LHCN-M2 (cell line): ENCODE measurements at places on chromosomes 5 and 9. TPM values are rescaled to one million over a fixed set of nuclear protein-coding genes. Genes with fewer than 3 reads are reported as not detected.

GRCh38 chr9:115988701-115989100, 164.9 kb upstream of the PAPPA start:
- no peak for DNase-seq

DNA sequence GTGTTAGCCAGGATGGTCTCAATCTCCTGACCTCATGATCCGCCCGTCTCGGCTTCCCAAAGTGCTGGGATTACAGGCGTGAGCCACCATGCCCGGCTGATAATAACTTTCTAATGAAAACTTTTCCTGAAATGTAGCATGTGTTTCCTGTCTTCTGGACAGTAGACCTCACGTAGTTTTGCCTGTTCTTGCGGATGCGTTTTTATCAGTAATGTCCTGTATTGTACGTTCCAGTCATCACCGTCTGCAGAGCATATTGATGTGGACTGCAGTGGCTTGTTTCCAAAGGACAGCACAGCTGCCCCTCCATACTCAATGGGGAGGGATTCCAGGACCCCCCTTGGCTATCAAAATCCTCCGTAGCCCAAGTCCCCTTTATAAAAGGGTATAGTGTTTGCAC, 12.8 kb downstream of the EXOC3 start:
- no peak for DNase-seq

DNA sequence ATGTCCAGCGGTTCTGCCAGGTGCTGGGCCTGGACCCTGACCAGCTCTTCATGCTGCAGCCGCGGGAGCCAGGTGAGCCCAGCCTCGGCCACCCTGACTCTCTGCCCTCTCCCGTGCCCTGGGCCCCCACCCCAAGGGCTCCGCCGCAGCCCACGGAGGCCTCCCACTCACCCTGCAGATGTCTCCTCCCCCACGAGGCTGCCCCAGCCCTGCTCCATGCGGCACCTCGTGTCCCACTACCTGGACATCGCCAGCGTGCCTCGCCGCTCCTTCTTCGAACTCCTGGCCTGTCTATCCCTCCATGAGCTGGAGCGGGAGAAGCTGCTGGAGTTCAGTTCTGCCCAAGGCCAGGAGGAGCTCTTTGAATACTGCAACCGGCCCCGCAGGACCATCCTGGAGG, 7.4 kb downstream of the RNF208 start:
- no peak for DNase-seq

DNA sequence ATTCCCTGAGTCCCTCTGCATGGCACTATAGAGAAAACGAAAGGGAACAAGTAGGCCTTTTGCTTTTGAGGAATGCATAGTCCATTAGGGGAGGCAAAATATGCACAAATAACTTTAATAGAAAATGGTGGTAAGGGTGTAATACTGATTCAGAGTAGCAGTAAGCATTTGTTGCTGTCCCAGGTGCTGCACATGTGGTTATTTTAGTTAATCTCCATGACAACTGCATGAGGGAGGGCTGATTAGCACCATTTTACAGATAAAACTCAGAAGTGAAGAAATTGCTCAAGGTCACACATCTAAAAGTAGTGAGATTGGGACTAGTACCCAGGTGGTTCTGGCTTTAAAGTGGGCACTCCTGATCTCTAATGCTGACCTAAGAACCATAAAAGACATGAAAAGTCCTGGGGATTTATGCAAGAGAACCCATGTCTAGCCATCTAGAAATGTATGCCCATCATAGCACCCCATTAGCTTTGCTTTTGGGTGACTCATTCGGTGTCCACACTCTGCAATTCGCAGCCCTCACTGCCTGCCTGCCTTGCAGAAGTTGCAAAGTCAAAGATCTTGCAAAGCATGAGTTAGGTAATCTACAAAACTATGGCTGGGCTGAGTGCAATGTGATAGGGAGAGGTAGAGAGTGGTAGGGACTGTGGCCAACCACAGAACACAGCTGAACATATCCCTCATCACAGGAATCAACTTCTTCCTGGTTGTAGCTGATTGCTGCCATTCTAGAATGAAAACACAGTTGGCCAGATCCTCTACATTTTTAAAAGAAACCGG, 195.2 kb downstream of the PTTG1 start:
- DNase-seq, result no peak

The C7 gene
- total RNA-seq, result not detected in 2 replicates

DNA sequence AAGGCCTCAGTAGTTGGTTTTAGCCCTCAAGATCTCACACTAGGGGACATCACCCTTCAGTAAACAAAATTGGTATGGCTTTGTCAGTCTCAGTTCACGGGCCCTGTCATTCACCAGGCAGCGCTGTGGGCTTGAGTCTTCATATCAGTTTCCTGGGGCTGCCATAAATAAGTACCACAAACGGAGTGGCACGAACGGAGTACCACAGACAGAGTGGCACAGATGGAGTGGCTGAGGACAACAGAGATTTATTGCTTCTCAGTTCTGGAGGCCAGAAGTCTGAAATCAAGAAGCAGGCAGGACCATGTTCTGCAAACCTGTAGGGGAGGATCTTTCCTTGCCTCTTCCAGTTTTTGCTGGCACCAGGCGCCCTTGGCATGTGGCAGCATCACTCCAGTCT, 37.5 kb downstream of the DYNC2I2 start:
- no peak for DNase-seq

The CLIC3 gene
- total RNA-seq, result 0.52 TPM in 1 of 2 replicates, not detected in the other

The OR13C2 gene
- total RNA-seq, result not detected in 2 replicates

DNA sequence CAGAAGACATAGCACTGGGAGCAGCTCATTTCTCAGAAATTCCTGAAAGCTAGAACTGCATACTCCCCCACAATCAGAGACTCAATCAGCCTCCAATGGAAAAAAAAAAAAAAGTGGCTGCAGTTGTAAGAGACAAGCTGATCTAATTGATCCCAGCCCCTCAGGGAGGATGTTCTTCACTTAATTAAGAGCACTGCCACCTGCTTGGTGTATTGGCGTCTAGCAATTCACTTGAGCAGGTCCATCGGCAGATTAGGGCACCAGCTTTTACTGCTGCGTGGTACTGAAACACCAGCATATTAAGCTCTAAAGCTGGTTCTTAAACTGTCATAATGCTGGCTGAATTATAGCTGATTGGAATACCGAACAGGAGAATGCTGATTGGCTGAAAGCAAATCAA, 1890.1 kb upstream of the WWC1 start:
- DNase-seq, result no peak

DNA sequence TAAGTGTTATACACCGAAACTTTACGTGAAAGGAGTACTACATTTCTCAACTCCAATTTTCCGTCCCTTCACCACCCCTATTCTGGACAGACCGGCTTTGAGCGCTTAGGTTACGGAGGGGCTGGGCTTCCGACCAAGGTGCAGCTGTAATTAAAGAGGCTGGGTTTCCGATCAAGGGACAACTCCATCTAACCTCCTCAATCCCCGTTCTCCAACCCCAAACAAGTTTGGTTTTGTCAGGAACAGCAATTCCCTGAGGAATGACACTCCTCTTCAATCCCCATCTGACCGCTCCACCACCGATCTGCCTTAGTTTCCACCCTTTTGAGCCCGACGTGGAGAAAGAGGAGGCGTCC, 577 bp downstream of the TUT7 start:
- no peak for DNase-seq

The NUTM2G gene
- not detected in 2 replicates for total RNA-seq

DNA sequence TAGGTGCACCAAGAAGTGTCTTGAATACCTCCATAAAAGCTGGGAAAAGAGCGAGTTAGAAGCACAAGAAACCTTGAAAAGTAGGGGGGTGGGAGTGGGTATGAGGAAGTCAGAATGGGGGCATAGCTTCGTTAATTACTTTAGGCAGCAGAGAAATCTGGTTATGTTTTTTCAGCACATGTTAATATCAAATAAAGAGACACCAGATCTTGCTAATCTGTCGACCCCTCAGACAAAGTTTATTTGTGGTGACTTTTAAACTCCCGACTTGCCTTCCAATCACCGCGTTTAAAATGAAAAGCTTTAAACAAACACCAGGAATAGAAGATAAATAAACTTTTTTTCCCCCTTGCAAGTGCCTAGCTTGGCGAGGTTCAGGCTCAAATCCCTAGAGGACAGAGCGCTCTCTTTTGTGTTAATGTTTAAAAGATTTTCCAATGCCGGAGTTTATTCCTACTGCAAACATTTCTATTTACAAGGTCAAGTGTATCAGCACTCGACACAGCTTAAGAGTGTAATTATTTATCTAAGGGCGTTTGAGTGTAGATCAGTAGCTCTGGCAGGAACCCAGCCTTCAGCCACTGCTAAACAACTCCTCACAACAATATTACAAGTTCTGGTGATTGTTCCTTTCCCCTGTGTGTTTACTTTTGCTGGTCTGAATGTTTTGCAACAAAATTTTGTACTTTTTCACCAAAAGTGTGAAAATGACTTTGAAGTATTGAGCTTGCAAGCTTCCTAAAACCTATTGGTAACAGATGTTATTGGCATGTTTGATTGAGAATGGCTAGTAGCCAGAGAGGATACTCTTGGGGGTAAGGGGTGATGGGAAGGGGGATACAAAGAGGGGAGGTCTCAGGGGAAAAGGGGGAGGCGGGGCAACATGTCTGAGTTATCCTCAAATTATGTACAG, 3.8 kb downstream of the GAS1 start:
- peak; percentile 59 for DNase-seq

The PRLR gene
- total RNA-seq, result 0.75 and 1.2 TPM in 2 replicates

- peak; percentile 91 for DNase-seq
These were observed 119.8 kb downstream of the SSBP2 start for GRCh38 chr5:81631124-81631523.

GRCh38 chr9:278651-279050, 64.0 kb downstream of the DOCK8 start:
- no peak for DNase-seq

DNA sequence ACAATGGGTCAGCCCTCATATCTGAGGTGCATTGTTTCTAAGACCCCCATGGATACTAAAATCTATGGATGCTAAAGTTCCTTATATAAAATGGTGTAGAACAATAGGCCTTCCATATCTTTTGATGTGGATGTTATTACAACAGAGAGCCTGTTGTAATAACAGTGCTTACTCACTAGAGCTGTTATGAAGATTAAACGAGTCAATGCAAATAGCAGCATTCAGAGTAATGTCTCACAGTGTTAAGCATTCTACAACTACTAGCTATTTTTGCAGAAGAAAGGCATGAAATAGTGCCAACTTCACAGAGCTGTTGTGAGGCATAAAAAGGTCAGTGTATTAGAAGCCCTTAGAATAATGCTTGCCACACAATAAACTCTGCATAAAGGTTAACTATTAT, 13.0 kb downstream of the CHSY3 start:
- DNase-seq, result no peak

DNA sequence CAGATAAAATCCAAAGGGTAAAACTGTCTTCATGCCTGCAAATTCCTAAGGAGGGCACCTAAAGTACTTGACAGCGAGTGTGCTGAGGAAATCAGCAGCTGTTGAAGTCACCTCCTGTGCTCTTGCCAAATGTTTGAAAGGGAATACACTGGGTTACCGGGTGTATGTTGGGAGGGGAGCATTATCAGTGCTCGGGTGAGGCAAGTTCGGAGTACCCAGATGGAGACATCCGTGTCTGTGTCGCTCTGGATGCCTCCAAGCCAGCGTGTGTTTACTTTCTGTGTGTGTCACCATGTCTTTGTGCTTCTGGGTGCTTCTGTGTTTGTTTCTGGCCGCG, 727 bp upstream of the ADRB2 start:
- peak; percentile 65 for DNase-seq

DNA sequence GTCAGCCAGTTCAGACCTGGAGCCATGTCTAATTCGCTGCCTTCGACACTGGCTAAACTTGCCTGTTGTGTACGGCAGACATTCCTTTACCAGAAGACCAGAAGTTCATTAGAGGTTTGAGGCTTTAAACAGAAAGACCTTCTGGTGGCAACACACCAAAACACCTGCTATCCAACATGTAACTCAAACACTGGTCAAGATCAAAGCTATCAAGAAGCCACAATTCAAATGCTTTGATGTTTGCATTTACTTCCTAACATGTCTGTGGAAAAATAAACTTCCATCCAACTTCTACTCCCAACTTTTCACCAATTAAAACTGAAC, 91.0 kb upstream of the RETREG1 start:
- DNase-seq, result no peak

The HEMGN gene
- not detected in 2 replicates for total RNA-seq

The CATSPER3 gene
- total RNA-seq, result 0.11 TPM in 1 of 2 replicates, not detected in the other

The RASA1 gene
- total RNA-seq, result 75.9 and 93.4 TPM in 2 replicates

DNA sequence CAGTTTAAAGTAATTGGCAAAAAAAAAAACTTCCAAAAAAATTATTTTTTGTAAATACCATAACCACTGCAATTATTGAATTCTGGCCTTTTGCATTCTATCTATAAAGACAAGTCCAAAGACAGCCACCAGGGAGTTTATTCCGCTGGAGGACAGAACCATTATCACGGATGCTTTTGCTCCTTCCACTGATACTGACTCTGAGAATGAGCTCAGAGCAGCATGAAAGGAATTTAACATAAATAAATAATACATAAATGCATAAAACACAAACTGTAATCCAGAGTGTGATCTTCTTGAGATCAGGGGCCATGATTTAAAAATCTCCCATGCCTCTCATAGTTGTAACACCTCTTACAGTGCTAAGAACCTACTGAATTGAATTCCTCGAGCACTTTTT, 264.8 kb downstream of the ARRDC3 start:
- no peak for DNase-seq

The GPR151 gene
- total RNA-seq, result not detected in 2 replicates

DNA sequence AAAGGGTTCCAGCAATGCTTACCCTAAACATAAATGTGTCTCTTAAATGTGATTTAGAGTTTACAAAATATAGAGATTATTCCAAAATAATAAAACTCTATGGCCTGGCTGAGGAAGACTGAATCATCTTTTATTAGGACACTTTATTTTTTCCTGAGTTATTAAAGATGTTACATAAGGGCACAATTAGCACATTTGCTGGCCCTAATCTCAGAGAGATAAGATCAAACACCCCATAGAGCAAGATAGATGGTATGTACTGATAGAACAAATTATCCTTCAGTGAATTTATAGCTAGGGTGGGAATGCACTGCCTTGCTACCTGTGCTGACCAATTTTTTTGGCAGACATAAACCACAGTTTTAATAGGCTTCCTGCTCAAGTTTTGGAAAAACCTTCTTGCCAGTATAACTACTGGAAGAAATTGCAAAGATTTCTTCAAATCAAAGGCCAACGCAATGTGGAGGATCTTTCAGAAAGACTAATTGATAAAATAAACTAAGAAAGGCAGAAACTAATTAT, 367.1 kb upstream of the MPDZ start:
- no peak for DNase-seq

- DNase-seq, result no peak
These were observed 48.2 kb upstream of the ENTREP1 start for GRCh38 chr9:69276775-69277174.

The GCNT1 gene
- total RNA-seq, result 15.4 and 18.7 TPM in 2 replicates

DNA sequence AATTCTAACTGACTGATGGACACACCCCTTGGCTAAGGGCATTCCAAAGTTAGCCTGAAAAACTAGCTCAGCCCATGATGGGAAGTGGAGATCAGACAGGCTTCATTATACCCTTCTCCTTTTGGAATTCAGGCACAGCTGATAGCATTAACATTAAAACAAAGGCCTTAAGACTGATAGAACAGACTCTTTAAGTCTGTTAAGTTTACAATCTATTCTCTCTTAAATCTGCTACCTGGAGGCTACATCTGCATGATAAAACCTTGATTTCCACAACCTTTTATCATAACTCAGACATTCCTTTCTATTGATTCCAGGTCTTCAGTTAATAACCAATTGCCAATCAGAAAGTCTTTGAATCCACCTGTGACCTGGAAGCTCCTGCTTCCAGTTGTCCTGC, 281.4 kb downstream of the TUSC1 start:
- no peak for DNase-seq

The FOXD4L5 gene
- 0.06 TPM in 1 of 2 replicates, not detected in the other for total RNA-seq

The FAM120A gene
- 79.0 and 88.5 TPM in 2 replicates for total RNA-seq
